Immature natural killer cell (primary cell): ENCODE measurements at places on chromosomes 5 and 9. TPM values are rescaled to one million over a fixed set of nuclear protein-coding genes. Genes with fewer than 3 reads are reported as not detected.
A peak's percentile ranks its signal among the peaks of the same experiment; 100 is the strongest.

Gene SMU1
- polyA plus RNA-seq: 22.5 TPM

Gene ATP10B
- polyA plus RNA-seq: not detected

Gene SH3GL2
- not detected for polyA plus RNA-seq

- DNase-seq: no peak
These were observed 29.6 kb downstream of the EHMT1 start for GRCh38 chr9:137648396-137648795.

DNA sequence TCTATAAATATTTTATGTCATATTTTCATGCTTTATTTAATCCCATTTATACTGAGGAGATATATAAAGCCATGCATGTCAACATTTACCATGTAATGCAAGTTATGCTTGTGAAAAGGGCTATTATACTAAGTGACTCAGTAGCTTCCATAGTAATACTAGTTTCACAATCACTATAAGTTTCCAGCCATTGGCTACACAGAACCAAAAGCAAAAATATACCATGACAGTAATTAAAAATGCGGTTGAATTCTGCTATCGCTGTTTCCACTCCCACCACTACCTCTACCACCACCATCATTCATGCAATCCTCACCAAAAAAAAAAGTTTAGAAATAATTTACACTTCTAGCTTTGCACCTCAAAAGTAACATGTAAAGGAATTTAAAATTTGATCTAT is 60.2 kb downstream of the MLLT3 start:
- DNase-seq: no peak

GRCh38 chr9:12878351-12878978 is 103.6 kb downstream of the LURAP1L start:
- no peak for DNase-seq

DNA sequence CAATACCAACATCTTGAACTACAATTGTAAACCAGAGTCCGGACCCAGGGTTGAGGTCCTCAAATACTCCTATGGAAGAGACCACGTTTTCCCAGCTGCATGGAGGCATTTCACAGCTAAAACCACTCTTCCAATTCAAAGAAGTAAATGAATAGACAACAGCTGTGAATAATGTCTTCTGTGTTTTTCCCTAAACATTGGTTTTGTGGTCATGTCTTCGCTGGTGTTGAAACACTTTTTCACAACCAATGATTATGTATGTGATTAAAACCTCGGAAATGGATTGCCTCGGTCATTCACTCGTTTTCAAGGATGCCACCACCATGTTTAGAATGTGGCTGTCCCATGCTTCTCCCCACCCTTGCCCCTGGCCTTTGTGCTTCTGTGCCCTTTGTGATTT is 9.4 kb upstream of the TENT4A start:
- DNase-seq: no peak

DNA sequence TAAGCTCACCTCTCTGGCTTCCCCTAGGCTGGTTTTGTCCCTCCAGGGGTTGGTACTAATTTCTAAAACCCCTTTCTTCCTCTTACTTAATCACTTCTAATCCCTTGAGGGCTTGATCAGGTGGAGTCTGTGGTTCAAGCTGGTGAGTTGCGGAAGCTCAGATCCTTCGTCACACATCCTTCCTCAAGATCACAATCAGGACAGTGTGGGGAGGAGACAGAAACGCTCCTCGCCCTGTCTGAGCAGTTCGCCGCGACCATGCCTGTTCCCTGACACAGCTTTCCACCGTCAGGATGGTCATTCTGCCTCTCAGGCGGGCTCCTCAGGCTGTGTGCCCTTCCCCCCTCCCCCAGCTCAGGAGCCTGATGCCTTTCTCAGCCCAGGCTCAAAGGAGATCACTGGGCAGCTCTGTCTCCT is 24.3 kb downstream of the CPLX2 start:
- peak; percentile 47 for DNase-seq
